ENCODE measurements at places on chromosomes 6 and 20.

DNA sequence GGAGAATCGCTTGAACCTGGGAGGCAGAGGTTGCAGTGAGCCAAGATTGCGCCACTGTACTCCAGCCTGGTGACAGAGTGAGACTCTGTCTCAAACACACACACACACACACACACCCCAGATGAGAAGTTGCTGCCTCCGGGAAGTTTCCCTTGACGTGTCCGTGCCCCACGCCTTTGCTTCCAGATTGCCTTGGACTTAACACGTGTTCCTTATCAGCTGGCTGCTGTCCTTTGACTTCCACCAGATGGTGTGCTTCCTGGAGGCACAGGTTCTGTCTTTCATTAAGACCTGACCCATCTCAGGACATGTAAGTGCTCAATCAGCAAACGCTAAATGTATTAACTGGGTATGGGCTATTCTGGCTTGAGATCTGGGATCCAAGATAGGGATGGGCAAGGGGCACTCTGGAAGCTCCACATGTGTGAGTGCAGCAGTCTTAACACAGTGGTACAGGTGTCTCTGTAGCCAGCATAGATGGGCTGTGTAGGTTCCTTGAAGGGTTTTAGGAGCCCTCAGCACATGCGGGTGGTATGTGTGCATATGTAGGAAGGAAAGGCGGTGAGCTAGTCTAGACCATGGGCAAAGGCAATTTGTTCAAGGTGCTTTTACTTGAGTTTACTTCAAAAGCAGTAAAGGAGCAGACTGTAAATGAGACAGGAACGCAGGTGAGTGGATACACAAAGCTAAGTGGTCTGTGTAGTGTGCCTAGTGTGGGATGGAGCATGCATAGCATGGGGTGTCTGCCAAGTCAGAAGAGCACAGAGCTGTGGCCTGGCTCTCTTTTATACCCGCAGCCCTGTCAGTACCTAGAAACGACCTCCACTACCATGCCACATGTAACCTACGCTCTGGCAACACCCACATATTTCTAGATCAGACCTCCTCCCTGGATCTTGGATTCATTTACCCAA lies 11.6 kb downstream of the PIGT start:
- DNase-seq, result no peak

- peak; percentile 71 for DNase-seq
Observed at GRCh38 chr20:44080646-44081267, 106.2 kb downstream of the JPH2 start.

- no peak for DNase-seq
Observed at GRCh38 chr6:136977075-136977474, 55.0 kb downstream of the SLC35D3 start.

DNA sequence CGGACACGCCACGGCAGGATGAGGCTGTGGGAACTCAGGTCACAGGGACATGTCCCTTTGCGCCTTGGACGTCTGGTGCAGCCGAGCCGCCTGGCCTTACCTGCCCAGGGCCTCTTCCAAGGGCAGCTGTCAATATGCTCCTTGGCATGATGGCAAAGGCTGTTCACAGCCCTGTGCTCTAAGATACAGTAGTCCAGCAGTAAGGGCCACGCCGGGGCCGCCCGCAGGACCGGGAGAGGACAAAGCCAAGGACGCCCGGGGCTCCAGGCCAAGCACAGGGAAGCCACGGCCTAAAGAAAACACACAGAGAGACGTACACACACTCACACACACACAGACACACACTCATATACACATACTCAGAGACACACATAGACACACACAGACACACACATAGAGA lies 13.0 kb downstream of the FOXF2 start:
- no peak for DNase-seq

- DNase-seq, result no peak
Observed at GRCh38 chr6:106509420-106510089, 119.7 kb downstream of the RTN4IP1 start.

All from AG10803 (cell line).